Dorsolateral prefrontal cortex (tissue), 122 donors: ENCODE measurements at places on chromosomes 1 and 21.

- DNase-seq: no peak
Measured at GRCh38 chr1:42046761-42047507, 106.3 kb upstream of the GUCA2B start.

GRCh38 chr21:29231756-29232529 is 66.8 kb upstream of the BACH1 start:
- no peak for DNase-seq

DNA sequence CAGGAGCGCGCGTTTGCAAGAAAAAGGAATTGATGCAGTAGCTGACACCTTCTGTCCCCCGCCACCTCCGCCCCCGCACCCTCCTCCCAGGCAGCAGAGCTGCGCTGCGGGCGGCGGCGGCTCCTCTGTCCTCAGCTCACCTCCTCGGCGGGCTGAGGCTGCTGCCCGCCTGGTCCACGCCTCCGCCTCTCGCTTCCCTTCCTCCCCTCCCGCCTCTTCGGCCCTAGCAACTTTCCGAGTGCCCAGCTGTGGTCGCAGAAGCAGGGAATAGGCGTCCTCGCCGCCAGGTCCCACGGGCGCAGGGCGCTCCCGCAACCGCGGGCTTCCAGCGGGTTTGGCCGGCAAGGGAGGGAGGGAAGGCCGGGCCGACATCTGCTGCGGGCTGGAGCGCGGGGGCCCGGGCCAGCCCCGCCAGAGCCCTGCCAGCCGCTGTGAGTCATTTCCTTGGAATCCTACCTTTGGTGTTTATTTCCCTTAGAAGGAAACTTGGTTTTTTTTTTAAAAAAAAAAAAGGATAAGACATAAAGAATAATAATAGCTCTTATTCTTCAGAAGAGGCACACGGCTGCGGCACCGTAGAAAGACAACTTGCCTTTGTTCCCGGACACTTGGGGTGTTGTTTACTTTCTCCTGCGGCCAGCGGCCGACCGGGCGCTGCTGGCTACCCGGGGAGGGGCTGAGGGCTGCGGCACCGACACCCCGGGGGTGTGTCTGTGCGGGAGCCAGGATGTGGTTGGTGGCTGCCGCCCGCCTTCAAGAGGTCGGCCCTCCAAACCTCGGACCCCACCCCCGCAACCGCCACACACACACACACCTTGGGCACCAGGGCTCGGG is 1.1 kb downstream of the SERTAD4 start:
- peak; percentile 62 for DNase-seq

GRCh38 chr1:149967646-149968045 is 31.0 kb upstream of the MTMR11 start:
- DNase-seq: no peak
